ENCODE measurements at places on chromosomes 7 and 10.

- DNase-seq: no peak
Observed at GRCh38 chr7:155685791-155686160, 41.3 kb downstream of the RBM33 start.

GRCh38 chr7:137987968-137988367, 13.9 kb downstream of the CREB3L2 start:
- no peak for DNase-seq

DNA sequence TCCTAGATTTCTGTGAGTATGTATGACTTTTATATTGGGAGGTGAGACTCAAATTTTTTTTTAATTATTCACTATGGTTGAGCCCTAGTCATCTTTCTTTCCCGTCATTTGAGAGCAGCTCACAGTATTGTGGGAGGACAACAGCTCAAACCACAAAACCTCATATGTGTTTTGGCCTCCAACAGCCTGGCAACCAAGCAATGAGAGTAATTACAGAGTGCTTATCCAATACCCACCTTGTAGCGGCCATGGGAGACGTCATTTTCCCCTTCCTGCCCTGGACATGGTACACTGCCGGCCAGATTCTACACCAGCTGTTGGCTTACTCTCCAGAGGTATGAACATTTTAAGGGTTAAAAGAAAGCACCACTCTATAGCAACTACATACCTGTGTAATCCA, 49.1 kb downstream of the DOCK4 start:
- no peak for DNase-seq

- no peak for DNase-seq
Observed at GRCh38 chr7:155386608-155387007, 71.3 kb upstream of the EN2 start.

DNA sequence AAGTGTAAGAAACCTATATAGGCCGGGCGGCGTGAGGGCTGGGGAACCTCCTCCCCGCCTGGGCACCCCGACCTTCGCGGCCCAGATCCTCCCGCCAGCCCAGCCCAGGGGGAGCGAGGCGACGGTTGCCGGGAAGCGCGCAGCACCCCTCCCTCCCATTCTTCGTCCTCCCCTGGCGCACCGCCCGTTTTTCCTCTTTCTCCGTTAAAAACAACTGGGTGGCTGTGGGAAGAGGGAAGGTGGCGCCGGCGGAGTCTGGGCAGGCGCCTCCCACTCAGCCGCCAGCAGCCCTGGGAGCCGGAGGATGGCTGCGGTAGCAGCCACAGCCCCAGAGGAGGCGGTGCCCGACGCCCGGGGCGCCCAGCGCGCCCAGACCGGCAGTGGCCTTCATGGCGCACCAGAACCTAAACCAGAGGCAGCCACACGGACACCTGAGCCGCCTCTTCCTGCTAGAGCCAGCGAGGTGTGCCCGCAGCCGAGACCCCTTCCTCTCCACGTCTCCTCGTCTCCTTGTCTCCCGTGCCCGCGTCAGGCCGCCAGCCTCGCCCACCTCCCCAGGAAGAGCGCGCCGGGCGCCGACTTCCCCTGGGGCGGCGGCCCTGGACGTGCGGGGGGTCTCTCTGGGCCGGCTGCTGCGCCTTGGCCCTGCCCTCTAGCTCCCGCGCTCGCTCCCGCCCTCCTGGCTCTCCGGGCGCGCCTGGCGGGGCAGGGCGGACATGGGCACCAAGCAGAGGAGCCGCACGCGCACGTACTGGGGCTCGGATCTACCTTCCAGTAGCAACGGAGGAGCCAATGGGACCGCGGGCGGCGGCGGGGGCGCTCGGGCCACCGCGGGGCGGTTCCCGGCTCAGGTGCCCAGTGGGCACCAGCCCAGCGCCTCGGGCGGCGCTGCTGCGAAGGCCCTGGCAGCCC, 32.8 kb upstream of the SFTPD start:
- peak; percentile 47 for DNase-seq

GRCh38 chr10:58625070-58625469, 112.4 kb downstream of the BICC1 start:
- no peak for DNase-seq
